Stimulated activated CD4-positive, alpha-beta T cell treated with anti-CD3 and anti-CD28 coated beads, Interleukin-1b, Interleukin-23, amount 100 ng/mL, for 24 hours (primary cell): ENCODE measurements at places on chromosomes 4 and X.

DNA sequence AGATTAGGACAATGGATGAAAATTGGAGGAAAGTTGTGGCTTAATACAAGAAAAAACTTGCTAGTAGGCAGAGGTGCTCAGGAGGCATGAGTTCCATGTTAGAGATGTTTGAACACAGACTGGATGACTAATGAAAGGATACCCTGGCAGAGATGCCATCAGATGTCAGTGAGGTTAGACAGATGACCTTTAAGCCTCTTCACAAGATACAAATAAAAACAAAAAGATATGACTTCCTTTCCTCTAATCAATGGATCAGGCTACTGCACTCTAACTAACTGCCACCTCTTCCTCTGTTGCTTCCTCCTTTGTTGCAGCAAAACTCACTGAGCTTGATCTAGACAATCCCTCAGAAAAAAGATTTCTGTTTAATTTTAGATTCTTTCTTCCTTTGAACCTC, 14.7 kb downstream of the STAP1 start:
- no peak for DNase-seq

DNA sequence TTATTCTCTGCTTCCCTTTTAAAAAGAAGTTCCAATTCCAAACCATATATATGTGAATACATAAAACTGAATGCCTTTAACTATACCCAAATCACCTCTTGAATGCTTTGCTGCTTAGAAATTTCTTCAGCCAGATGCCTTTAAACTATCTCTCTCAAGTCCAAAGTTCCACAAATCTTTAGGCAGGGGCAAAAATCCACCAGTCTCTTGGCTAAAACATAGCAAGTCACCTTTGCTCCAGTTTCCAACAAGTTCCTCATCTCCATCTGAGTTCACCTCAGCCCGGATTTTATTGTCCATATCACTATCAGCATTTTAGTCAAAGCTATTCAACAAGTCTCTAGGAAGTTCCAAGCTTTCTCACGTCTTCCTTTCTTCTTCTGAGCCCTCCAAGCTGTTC, 49.8 kb downstream of the SULT1B1 start:
- no peak for DNase-seq

DNA sequence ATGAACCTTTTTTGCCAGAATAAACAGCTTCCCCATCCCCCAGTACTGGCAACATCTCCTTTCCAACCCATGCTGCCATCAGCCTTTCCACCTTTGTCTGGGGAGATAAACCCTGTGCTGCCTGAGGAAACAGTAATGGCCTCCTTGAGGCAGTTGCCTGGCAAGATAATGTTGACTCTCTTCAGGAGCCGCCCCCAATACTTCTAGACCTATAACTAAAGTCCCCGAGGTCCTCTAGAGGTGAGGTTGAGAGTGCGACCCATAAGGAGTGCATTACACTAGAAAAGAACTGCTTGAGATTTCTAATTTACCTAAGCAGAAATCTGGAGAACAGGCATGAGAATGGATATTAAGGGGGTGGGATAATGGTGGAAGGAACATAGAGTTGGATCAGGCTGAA, 963.2 kb upstream of the PCDH7 start:
- DNase-seq, result no peak

DNA sequence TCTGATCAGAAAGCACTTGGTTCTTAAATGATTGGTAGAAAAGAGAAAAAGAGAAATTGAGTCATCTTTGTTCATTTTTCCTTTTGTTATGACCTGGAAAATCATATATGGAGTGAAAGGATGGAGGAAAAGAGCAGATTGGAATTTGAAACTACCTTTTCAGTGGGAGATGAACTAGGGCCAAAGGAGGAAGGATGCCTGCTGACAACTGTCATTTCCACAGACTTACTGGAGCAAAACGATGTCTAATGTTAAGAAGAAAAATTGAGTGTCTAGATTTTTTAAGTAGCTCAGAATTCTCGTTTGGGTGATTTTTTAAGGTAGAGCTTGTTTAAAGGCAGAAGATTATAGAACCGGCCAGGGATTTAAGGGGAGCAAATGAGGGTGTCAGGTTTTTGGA, 144.6 kb upstream of the KCNIP4 start:
- DNase-seq, result no peak

DNA sequence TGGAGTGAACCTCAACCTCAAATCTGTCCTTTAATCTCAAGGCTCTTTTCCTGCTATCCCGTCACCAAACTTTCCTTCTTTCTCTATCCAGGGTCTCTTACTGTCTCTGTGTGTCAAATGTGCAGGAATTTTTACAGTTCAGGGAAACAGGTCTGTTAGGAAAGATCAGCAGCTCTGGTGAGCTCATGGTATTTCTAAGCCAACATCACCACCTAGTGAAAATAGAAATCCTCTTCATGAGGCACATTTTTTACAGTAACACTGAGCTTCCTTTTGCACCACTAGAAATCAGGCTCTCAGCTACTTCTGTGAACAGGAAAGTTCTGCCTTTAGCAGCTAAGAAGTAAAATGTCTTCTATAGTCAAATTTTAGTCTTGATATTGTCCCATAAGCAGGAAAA, 39.6 kb downstream of the NUDT11 start:
- no peak for DNase-seq

GRCh38 chr4:22884157-22884556, 191.4 kb downstream of the GBA3 start:
- DNase-seq, result no peak

DNA sequence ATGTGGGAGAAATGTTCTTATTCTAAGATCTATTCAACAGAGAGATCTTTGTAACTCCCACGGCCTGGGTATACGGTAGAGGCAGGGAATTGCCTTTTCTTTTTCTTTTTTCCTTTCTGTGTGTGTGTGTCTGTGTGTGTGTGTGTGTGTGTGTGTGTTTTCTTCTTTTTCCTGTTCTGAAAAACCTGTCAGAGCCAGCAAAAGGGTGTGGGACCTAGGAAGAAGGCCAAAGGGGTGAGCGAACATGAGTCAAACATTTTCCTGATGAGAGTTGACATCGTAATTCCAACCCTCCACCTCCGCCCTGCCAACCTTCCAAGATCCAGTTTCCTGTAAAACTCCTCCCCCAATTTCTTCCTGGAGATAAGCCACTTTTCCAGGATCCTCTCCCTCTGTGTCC, 2.8 kb upstream of the CHIC2 start:
- DNase-seq, result no peak

DNA sequence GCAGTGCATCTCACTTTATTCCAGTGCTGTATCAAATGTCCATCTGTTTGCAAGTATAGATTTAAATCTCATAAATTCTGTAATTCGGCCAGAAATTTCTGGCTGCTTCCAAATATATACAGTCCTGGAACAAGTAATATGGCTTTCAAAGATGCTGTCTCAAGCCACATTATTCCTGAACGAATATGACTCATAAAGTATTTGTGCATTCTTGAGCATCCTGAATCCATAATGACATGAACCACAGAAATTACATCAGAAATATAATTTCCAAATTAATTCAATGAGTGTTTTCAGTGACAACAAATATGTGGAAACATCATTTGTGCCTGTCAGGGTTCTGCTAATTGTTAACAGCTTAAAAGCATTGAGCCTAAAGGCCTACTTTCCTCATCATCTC, 140.9 kb upstream of the HPGD start:
- DNase-seq, result no peak

DNA sequence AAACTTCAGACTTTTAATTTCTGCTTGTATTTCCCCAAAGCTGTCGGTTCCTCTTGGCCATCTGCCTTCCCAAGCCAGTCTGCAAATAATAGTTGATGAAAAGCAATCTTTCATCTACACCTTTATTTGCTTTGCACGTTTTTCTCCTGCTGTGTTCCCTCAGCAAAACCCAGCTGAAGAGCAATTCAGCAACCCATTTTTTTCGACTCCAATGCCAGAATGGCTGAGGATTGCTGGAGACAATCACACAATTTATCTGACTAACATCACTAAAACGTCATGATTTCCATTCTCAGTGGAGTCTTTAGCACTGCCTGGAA, 94.3 kb downstream of the GPRIN3 start:
- no peak for DNase-seq

DNA sequence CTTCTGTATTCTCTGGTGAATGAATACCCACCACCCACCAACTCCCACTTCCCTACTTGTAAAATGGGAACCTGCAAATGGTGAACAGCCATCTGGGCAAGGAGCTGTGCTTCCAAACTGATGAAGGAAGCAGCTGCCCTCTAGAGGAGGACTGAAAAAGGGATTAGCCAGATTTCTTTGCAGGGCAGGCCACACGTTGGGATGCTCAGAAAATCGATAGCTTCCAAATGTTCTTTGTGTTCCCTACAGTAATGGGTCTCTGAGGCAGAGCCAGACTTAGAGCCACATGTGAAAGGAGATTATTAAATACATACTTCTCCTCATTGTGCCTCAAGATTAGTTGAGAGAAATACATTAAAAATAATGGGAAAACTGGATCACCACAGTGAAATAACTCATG, 39.3 kb upstream of the LPAR4 start:
- no peak for DNase-seq

- DNase-seq, result no peak
These were observed 597.9 kb downstream of the GBA3 start for GRCh38 chr4:23290656-23291055.

- no peak for DNase-seq
These were observed 54.9 kb upstream of the IRF2 start for GRCh38 chr4:184529283-184529682.

DNA sequence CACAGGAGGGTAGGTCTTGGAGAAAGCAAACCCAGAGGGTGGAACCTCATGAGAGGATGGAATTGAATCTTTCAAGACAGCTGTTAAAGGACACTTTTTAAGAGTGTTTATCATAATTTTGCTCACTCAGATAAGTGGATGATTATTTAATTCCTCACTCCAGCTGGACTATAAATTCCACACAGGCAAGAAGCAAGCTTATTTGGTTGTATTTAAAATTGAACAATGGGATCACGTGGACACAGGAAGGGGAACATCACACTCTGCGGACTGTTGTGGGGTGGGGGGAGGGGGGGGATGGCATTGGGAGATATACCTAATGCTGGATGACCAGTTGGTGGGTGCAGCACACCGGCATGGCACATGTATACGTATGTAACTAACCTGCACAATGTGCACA, 116.3 kb downstream of the DHRSX start:
- DNase-seq, result no peak

DNA sequence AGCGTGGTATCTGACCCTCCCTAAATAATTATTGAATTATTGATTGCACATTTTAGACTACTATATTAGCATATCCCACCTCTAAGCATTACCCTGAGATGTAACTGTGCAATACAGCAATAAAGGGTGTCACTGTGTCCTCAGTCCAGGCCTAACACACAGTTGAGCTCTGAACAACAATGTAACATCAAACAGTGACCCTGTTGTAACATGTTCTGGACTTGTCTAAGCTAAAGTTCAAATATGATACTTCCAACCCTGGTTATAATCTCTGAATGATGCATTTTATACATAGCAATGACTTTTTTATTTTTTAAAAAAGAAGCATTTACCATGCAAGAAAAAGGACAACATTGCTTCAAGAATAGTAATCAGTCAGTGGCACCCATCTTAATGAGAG, 61.6 kb upstream of the DMD start:
- no peak for DNase-seq

DNA sequence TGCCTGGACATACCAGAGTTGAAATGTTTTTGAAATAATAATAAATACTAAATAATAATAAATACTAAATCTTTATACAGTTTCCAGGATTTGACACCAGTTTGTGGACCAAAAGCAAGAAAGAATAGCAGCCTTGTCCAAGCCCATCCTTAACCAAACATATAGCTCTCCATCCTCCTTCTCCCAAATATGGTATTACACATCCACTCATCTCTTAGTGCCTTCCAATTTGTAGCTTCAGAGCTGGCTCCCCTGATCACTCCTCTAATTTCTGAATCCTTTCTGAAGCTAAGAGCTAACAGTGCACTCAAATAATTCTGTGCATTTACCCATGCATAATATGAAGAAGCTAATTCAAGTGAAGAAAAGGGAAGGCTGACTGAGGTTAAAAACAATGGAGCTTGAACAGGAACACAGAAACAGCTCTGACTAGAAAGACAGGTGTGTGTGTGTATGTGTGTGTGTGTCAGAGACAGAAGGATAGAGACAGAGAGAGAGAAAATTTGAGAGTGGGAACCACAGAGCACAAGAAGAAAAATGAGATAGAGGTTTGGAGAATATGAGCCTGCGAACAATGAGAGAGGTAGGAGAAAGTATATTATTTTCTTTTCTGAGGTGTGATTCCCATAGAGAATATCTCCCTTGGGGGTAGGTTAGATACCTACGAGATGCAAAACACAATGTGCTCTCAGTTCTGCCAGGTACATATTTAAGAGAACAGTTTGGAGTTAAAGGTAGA, 123.5 kb downstream of the CAMK2D start:
- no peak for DNase-seq

DNA sequence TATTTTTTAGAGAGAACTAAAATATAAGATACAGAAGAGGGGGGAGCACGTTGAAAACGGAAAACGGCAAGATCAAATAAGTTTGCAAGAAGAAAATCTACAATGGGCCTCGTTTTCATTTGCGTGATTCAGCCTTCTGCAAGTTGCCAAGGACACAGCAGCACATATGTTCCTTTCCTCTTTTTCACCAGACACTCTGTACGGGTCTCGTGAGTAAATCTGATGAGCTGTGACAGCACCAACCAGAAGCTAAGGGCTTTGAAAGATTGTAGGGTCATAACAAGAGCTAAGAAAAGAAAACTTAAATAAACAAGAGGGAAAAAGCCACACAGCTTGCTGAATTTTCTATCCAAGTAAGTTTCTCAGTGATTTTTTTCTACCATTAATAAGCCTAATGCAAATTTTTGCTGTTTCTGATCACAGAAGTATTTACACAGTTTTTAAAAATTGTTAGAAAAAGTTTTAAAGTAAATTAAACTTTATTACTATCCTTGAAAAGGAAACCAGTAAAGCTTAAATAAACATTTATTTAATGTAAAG, 63.4 kb downstream of the SCML2 start:
- DNase-seq, result no peak

DNA sequence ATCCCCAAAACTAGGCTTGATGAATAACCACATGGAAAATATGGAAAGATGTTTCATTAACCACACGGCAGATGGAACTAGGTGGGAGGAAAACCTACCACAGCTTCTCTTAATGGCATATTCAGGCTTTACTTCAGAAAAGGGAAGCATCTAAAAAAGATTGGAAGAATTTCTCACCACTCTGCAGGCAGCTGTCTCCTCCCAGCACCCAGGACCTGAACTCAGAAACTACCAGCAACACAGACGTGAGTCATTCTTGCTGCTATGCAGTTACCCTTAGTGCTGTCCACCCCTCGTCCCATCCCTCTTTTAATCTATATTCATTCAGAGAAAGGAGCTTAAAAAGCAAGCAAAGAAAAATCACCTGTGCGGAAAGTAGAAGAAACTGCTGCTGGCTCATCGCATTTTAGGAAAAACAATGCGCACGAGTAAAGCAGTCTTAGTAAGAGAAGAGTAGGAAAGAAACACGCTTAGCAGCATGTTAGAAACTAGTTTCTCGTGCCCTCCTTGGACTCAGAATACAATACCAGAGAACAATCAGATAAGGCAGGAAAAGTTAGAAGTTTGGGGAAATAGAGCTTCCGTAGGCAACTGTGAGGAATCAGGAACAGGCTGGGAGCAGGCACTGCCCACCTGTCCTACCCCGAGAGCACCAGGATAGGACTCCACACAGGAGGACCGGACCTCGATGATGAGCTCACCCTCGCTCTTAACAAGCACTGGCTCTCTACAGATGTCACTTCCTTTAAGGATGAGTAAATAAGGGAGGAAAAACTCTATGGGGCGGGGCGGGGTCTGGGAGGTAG, 48.1 kb upstream of the ENPP6 start:
- DNase-seq, result no peak

- no peak for DNase-seq
These were observed 3.2 kb upstream of the POU3F4 start for GRCh38 chrX:83504721-83505479.
